SW480 (cell line): ENCODE measurements at places on chromosomes 2 and 18.

GRCh38 chr2:204089105-204089504, 152.5 kb downstream of the ICOS start:
- no peak for DNase-seq

- no peak for DNase-seq
These were observed 120.5 kb downstream of the AFF3 start for GRCh38 chr2:100021791-100022340.

DNA sequence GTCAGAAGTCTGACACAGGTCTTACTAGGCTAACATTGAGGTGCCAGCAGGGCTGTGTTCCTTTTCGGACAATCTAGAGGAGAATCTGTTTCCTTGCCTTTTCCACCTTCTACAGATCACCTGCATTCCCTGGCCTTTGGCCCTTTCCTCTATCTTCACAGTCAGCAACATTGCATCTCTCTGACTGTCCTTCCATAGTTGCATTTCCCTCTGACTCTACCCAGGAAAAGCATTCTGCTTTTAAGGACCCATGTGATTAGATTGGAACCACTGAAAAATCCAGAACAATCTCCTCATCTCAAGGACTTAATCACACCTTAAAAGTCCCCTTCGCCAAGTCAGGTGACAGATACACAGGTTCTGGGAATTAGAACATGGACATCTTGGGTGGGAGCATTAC, 181.5 kb downstream of the SLC8A1 start:
- DNase-seq: no peak

- DNase-seq: no peak
These were observed 5.7 kb upstream of the MBP start for GRCh38 chr18:77138270-77138669.

DNA sequence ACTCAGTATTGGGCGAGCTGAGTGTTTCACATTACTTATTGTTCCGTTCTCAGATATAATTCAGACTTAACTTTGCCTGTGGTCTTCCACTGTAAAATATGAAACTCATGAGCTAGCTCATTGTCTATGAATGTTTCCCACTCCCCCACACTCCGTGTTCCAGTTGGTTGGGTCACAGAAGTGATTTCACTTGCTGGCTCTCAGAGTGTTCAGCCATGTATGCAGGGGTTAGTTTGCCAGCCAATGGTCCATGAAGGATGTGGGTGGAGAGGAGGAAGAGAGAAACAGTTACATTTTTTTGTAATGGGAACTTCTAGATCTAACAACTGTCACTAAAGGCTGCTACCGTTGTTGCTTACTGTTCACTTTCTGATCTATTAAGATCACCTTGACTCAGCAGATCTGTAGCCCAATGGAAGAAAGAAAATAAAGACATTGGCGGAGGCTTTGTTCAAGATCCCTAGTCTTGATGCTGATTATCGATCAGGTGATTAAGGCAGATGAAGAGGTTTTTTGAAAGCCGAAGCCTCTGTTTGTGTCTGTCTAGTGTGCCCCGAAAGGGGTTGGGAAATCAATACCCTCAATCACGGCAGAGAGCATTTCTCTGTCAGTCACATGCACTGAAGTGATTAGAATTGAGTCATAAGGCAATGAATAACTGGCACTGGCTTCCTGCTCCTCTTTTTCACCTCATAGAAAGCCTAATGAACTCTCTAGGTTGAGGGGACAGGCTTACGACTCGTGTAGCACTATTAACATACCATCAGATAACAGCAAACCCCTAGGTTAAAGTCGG, 279.7 kb upstream of the FIGN start:
- no peak for DNase-seq

DNA sequence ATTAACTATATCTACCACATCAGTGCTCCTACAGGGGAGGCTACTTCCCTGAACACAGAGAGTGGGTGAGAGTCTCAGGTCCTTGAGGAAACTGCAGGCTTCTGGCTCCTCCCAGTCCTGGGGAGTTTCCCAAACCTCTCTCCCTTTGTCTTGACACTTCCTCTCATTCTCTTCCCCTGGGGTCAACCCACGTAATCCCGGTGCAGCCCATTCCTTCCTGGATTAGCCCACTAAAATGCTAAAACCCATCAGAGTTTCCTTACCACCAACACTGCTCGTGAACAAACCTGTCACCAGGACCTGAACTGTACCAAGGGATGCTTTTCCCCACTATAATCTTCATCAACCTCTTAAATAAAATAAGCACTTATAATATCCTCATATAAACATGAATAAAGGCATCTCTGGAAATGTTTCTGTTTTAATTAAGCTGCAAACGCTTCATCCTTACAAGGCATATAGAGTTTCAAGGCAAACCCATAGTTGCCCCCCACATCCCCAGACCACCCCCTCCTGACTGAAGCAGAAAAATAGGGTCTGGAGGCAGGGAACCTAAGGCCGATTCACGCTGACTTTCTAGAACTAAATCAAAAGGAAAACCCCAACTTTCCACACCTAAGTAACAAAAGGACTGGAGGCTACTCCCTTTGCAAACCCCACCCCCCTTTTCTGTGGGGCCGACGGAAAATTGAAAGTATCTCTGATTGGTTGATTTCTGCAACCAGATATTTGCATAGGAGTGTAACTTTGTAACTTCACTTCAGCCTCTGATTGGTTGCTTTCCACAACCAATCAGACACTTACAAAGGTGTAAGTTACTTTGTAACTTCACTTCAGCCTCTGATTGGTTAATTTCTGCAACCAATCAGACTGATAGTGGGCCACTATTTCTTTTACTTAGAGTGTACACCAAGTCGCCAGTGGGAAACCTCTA, 19.0 kb downstream of the TMSB10 start:
- DNase-seq: peak; percentile 63

- no peak for DNase-seq
These were observed 126.6 kb downstream of the DPP4 start for GRCh38 chr2:161947406-161947805.

DNA sequence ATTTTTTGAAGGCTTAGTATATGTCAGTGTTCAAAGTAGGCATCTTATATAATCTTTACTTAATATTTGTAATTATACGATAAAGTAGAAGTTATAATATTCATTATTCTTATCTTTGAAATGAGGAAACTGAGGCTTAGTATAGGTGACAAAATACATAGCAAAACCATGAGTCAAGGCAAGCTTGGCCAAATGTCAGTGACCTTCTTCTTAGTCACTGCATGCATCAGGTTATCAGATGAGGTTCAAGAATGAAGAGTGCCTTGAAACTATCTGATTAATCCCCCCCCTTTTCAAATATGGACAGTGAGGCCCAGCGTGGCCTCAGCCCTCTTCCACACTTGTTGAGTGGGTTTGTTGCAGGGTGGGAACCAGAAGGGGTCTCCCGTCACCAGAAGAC, 59.3 kb downstream of the PMAIP1 start:
- no peak for DNase-seq

DNA sequence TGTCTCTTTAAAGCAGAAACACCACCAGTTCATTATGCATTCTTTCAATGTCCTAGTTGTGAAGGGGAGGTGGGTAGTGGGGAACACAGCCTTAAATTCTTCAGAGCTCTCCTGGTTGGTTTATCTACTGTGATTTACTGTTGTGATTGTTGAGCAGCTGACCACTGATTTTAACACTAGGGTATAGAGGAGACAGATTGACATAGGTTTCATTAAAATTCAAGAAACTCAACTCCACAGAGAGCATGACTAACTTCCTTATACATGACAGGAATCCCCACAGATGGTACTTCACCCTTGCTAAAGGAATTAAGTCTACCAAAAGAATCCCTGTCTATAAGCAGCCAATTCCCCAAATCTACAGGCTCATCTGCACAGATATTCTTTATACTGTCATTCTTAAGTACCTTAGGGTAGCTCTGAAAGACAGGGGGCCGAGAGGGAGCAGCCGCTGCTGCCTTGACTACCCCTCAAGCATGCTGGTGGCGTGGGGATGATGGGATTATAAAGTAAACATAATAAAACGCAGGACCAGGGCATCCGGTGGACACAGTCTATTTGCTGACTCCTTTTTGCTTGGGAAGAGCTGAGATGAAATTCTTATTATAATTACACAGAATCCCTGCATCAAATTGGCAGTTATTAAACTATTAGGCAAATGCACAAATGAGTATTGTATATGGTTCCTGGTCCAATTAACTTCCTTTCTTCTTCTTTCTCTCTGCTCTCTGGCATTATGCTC, 1377.6 kb upstream of the PIK3C3 start:
- DNase-seq: no peak

- DNase-seq: peak; percentile 58
These were observed 38.6 kb upstream of the POLE4 start for GRCh38 chr2:74919827-74920226.

DNA sequence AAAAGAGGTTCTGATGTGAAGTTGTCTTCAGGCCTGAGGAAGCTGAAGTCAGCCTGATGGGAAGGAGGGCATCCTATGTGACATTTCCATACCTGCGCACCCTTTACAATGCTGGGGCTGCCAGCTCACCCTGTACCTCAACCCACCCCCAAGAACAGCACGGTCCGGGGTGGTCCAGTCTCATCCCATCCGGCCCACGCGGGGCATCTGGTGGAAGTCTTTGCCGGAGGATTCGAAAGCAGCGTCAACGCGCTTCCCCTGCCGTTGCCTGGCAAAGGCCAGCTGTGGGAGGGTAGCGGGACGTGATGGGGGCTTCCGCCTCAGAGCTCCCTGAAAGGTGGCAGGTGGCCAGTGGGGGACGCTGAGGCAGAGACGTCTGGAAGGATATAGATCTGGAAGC, 113.6 kb upstream of the ANKRD30BL start:
- DNase-seq: no peak

DNA sequence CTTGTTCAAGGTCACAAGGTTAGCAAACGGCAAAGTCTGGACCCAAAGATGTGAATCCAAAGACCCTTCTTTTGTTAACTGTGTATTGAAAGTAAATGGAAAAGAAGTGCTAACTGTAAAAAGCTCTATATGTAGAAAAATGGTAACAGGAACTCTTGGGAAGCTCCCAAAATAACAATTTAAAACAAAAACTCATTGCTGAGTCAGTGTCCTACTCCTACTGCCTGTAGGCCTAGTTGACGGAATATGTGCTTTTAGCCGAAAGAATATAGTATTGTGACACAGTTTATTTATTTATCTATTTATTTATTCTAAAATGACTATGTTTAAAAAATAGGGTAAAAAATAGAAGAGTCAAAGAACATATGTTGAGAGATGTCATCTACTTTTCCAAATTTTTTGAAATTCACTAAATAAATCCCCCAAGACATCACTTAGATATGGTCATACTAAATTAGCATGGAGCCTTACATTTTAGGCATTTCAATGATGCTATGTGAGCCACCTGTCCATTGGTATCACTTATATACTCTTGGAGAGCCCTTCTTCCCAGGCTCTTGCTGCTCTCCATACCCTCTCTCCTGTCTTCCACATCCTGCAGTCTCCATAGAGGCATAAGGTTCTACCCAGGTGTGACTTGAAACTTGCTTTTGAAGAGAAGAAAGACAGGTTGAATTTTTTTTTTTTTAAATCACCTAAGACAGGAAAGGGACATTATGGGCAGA, 13.7 kb downstream of the COL5A2 start:
- no peak for DNase-seq

GRCh38 chr2:239831861-239832489, 193.2 kb downstream of the NDUFA10 start:
- no peak for DNase-seq

DNA sequence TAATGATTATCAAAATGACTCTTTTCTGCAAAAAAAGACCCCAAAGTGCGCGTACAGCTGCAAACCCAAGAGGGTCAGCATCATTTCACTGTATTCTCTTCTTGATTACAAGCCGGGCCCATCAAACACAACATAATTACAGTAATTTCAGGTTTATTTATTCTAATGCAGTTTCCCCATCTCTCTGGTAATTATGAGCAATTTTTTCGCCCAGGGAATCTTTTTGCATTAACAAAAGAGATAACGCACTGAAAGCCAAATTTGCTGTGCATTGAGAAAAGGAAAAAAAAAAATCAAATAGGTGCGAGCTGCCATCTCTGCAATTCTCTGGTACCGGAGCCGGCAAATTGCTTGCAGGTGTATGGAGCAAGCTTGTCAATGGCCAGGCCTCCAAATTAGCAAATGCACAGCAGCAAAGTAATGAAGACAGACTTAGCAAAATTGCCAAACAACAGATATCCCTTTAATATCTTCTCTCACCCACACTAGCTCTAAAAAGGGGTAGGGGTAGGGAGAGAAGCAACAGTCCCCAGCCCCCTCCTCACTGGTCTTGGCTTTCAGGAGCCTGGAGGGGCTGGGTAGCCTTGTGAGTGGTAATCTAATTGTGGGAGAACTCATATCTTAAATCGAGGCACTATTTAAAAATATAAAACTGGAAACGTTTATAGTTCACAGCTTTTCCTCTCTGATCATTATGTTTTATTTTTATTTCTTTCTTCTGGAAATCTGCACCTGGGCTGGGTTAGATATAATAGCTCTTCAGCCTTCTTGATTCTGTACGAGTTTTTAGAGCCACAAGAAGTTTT, 6.7 kb downstream of the DLX1 start:
- DNase-seq: no peak

- peak; percentile 55 for DNase-seq
These were observed at the start of gene NOSTRIN for GRCh38 chr2:168801961-168802858. Gene NOSTRIN, plus strand, starts transcription at chr2:168802637. Its CDS starts 10 bp downstream, at chr2:168802647.

GRCh38 chr18:59149007-59149406, 9.3 kb downstream of the SEC11C start:
- DNase-seq: no peak

GRCh38 chr2:201900362-201900761, 94.0 kb downstream of the CDK15 start:
- DNase-seq: peak; percentile 50

DNA sequence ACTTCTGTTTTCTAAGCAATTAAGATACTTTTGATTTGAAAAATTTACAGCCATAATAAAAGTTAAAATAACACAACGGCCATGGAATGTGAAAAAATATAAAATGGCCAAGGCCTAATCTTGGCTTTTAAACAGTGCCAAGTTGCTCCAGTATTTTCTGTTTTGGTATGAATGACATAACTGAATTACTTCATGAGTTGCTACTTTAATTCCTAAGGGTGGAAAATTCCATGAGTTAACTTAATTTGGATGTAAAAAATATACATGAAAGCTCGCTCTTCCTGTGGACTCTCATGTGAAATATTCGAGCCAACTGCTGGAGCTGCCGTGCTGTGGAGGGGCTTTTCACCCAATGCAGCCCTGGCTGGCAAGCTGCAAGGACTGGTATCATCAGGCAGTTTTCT, 286.0 kb upstream of the CCDC68 start:
- DNase-seq: no peak

- DNase-seq: no peak
These were observed 82.3 kb upstream of the MCFD2 start for GRCh38 chr2:46997884-46998283.

GRCh38 chr2:217614096-217614495, 388.7 kb downstream of the TNS1 start:
- no peak for DNase-seq

GRCh38 chr2:2846332-2847208, 515.5 kb upstream of the MYT1L start:
- peak; percentile 100 for DNase-seq

DNA sequence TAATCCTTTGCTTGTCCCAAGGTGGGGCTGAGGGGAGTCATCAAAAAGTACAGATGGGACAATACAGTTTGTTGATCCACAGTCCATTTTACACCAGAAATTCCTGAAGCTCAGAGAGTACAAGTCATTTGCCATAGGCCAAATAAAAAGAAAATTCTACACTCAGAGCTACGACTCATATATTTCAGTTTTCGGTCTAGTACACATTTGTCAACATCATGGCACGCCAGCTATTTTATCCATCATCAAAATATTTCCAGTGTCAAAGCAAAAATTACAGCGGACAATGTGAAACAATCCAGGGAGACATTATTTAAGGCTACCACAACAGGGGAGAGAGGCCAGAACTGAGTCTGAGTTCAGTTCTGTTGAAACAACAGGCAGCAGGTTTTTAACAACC, 587.5 kb upstream of the DSEL start:
- DNase-seq: no peak
